ENCODE measurements at places on chromosomes 4 and X.

DNA sequence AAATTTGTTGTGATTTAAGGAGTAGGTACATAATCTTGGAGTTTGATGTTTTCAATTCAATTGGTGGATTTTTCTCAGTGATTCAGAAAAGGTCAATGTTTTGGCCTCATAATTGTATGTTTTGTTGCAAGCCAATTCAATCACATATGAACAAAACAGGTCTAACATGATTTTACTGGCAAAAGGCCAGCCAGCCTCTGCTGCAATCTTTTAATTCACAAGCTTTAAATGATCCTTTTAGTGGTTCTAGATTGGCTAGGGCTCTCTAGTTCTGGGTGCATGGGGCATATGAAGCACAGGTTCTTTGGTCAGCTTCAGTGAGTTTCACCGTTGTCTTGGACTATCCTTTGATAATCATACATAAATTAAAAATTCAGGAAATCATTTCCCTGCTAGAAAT lies 19.2 kb upstream of the SLC6A14 start:
- no peak for DNase-seq

DNA sequence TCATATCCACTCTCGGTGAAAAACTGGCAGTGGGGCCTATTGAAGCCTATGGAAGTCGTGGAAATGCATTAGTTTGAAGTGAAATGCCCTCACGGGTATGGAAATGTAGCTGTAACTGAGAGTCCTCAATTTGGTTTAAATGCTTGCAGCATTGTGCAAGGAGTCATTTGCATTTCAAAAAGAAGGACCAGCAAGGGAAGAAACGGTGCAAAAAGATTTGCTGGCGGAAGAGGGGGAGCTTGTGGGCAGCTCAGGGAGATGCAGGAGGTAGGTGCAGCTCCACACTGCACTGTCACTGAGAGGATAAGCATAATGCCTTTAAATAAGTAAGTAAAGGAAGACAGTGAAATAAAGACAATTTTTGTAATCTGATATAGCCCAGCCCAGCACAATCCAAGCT lies 400.4 kb upstream of the DIPK2B start:
- no peak for DNase-seq

- no peak for DNase-seq
These were observed 137.0 kb upstream of the SMIM31 start for GRCh38 chr4:164616961-164617360.

- DNase-seq, result no peak
These were observed 930.7 kb upstream of the PCDH10 start for GRCh38 chr4:132218406-132218805.

- DNase-seq, result no peak
These were observed 386.3 kb downstream of the DMD start for GRCh38 chrX:32825009-32825408.

DNA sequence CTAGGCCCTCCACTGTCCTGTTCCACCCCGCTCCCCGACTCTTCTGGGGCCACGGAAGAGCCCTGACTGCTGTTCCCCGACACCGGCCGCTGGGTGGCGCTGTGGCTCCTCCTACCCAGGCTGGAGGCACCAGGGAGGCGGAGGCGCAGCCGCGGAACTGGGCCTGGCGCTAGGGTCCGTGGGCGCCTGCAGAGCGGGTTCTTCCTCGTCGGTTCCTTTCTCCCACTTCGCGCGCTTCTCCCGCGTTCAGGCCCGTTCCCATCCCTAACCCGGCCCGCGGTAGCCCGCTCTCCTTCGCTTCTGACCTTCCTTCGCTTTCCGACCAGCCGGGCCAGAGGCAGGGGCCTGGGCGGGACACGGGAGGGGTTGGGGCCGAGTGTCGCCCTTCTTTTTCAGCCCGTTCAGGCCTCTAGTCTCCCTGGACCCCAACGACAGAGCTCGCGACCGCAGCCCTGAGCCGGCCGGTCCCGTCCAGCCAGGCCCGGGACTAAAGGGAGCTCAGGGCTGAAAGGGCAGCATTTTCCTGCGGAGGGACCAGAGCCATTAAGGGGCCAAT lies 34.3 kb downstream of the NALF2 start:
- peak; percentile 33 for DNase-seq

GRCh38 chr4:102789317-102789717 lies 28.5 kb upstream of the MANBA start:
- DNase-seq, result no peak

- DNase-seq, result no peak
These were observed 405.8 kb upstream of the RPS6KA3 start for GRCh38 chrX:20672476-20672875.

- DNase-seq, result no peak
These were observed 108.3 kb downstream of the QRFPR start for GRCh38 chr4:121272526-121272925.

DNA sequence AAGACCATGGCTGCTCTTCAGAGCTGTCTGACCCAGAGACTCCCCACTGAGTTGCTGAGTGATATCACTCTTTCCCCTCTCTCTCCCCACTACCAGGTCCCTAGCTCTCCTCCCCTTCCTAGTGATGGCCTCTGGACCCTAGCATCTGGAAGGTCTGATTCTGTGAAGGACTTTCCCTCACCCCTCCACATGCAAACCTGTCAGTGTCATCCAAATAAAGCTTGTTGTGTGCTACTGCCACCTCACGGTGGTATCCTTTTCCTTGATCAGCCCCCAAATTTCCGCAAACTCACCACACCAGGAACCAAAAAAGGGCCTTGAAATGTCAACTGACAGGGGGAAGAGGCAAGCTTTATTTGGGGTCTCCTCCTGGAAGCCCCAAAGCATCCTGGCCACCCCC lies 500.2 kb downstream of the IDS start:
- no peak for DNase-seq

DNA sequence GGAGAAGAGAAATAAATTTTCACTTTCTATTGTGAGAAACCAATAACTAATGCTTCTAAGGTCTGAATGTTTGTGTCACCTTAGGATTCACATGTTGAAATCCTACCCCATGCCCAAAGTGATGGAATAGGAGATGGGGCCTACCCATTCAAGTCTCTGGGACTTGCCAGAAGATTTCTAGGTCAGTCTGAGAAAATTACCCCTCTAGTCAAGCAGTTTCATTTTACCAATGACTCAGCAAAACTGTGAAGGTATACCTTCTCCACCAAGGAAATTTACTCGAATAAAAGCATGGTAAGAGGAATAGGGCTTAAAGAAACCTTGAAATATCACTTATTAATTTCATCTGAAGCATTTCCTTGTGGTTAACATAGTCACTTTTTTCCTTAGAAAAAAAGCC lies 23.5 kb upstream of the PAPSS1 start:
- DNase-seq, result no peak

DNA sequence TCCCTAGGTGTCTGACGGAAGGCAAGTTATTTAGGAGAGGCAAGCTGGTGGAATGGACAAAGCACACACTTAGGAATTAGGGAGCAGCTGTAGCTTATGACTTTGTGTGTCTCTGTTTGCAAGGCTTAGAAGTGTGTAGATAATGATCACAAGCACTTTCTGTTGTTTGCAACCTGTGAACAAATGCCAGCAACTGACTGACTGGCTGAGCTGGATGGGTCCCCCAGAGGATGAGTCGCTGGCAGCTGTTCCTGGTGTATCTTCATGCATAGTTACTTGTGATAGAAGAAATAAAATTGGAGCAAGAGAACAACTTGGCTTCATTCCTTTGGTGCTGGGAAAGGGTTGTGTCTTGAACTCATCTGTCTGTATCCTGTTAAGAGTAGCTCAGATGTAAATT lies 64.2 kb upstream of the BEND4 start:
- no peak for DNase-seq

- no peak for DNase-seq
These were observed 30.9 kb downstream of the RASSF6 start for GRCh38 chr4:73589261-73589847.

GRCh38 chr4:73181231-73181630 lies 77.4 kb downstream of the ANKRD17 start:
- no peak for DNase-seq

- no peak for DNase-seq
These were observed 39.4 kb downstream of the ADH7 start for GRCh38 chr4:99395595-99396364.

- no peak for DNase-seq
These were observed 28.8 kb upstream of the EGFL6 start for GRCh38 chrX:13540602-13541001.

DNA sequence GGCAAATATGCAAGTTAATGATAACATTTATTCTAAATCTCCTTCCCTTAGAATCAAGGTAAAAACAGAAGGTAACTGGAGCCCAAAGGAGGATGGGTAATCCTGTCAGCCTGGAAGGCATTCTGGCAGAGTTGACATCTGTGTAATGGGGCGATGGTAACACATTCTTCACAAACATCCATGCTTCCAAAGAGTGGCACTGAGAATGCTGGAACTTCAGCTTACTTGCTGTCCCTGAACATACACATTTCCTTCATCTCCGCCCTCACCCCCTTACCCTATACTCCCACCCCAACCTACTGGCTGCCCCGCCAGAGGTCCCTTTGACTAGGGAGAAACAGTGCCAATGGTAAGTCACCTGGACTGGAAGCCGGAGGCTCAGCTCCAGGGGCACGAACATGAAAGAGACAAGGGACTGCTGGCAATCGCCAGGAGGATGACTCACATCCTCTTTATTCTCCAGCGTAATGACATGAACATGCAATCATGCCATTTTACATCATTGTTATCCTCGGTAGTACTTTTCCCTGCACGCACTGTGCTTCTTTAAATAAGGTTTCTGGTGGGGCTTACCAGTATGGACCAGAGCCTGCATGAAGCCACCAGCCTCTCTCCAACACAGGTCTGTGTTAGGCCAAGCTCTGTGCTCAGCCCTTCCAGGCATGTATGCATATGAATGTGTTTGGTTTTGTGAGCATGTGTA lies 694.2 kb upstream of the TENM3 start:
- no peak for DNase-seq

DNA sequence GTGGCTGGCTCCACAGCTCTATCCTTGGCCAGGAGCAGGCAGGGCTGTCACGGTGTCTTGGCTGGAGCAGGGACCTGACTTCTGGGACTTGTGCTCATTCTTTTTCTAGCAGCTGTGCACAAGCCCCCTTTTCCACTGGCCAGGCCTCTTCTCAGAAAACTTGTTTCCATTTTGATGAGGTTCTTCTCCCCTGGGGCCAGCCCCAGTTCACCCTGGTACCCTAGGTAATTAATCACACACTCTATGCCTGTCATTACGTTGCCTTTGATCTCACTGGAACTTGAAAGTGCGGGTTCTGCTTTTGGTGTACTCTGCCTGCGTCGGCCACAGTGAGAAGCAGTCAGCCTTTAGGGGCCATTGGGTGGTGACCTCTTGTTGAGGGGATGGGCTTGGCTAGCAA lies 26.6 kb downstream of the DRD5 start:
- no peak for DNase-seq

- no peak for DNase-seq
These were observed 217.5 kb downstream of the BANK1 start for GRCh38 chr4:102007959-102008425.

GRCh38 chrX:136061696-136062095 lies 76.5 kb downstream of the SLC9A6 start:
- DNase-seq, result no peak

Measured in activated CD4-positive, CD25-positive, alpha-beta regulatory T cell treated with anti-CD3 and anti-CD28 coated beads, Interleukin-2, amount 50 U/mL, for 16 hours (primary cell).